Activated T-cell treated with anti-CD3 and anti-CD28 coated beads for 4 hours (primary cell): ENCODE measurements at places on chromosomes 16 and 17.

DNA sequence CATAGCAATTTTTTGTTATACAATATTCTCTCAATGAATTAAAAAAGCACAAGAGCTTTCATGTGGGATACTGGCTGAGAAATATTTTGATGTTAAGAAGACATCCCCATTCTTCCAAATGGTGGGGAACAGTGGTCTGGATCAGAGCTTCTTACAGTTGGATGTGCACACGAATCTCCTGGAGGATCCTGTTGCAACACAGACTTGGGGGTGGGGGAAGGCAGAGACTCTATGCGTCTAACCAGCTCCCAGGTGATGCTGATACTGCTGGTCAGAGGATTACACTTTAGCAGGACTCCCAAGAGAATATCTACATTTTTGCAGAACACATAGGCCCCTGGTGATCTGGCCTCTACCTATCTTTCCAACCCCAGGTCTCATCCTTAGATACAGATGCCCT is 108.3 kb downstream of the SPACA3 start:
- no peak for DNase-seq

- no peak for DNase-seq
Measured at GRCh38 chr16:73878611-73879010, 418.0 kb upstream of the PSMD7 start.

DNA sequence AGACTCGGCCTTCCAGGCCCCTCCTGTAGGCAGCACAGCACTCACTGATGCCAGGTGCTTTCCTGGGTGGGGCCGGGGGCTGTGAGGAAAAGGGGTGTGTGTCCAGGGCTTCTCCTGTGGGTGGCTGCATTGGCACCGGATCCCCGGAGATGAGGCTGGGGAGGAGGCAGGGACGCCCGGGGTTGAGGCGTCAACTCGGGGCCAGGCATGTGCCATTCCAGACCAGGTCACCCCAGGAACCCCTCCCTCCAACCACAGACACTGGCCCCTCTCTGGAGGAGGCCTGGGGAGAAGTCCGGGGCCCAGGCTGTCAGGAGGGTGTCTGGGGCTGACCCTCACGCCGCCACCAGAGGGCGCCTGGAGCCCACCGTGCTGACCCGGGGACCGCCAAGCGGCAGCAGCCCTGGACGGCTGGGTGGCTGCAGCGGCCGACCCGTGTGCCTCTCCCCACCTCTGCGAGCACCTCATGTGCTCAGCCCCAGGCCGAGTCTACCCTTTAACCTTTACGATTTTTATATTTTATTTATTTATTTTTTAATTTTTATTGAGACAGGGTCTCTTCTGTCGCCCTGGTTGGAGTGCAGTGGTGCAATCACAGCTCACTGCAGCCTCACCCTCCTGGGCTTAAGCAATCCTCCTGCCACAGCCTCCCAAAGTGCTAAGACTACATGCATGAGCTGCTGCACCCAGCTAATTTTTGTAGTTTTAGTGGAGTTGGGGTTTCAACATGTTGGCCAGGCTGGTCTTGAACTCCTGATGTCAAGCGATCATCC is 3.2 kb upstream of the METRN start:
- DNase-seq = peak; percentile 67

GRCh38 chr16:48556913-48557351 is 53.0 kb downstream of the N4BP1 start:
- DNase-seq = peak; percentile 21

GRCh38 chr17:4032738-4033137 is 68.5 kb upstream of the ATP2A3 start:
- DNase-seq = no peak

- no peak for DNase-seq
Measured at GRCh38 chr17:30244853-30245385, 9.4 kb upstream of the SLC6A4 start.

DNA sequence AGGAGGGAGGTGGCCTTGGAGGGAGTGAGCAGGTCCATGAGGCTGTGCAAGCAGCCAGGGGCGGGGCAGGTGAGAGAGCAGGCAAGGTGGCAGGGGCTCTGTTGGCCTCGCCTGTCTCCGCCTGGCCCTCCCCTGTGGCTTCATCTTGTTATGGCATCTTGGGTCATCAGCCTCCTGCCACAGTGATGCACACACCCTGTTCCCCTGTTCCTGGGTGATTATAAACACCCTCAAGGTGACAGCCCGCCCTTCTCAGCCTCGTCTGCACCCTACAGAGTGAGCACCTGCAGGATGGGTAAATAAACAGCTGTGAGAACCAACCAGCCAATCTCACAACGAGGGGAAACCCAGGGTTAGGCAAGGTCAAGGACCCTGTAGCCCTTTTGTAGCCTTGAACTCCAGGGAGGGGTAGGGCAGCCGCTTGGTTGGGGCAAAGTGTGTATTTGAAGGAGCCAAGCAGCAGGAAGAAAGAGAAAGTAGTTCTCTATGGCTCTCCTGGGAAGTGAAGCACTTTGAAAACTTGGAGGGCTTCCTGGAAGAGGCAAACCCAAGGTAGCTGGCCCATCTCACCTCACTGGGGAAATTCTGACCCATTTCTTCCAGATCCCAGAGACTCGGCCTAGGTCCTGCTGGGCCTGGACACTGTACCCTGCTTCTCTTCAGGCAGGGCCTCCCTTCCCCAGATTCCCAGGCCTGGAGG is 60.6 kb downstream of the NT5M start:
- DNase-seq = no peak

GRCh38 chr17:28443901-28444638 is 29.4 kb upstream of the SLC13A2 start:
- no peak for DNase-seq

GRCh38 chr17:4903051-4903818 is at the start of gene CHRNE:
CHRNE (minus strand) TSS chr17:4903098; CDS start chr17:4903063, 35 bp downstream.
- DNase-seq = peak; percentile 73

GRCh38 chr17:73430165-73430680 is 118.4 kb upstream of the CDC42EP4 start:
- DNase-seq = no peak

- DNase-seq = no peak
Measured at GRCh38 chr16:1407753-1408152, 6.8 kb downstream of the UNKL start.

DNA sequence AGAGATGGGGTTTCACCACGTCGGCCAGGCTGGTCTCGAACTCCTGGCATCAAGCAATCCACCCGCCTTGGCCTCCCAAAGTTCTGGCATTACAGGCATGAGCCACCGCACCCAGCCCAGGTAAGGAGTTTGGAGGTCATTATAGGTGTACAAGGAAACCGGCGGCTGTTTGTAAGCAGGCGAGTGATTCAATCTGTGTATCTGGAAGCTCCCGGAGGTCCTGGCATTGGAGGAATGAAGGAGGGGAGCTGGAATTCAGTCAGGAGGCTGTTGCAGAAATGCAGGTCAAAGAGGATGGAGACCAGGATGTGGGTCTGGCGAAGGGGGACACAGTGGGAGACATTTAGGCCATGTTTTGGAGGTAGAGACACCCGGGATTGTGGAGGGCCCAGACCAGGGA is 18.8 kb downstream of the CDC42EP4 start:
- DNase-seq = no peak

DNA sequence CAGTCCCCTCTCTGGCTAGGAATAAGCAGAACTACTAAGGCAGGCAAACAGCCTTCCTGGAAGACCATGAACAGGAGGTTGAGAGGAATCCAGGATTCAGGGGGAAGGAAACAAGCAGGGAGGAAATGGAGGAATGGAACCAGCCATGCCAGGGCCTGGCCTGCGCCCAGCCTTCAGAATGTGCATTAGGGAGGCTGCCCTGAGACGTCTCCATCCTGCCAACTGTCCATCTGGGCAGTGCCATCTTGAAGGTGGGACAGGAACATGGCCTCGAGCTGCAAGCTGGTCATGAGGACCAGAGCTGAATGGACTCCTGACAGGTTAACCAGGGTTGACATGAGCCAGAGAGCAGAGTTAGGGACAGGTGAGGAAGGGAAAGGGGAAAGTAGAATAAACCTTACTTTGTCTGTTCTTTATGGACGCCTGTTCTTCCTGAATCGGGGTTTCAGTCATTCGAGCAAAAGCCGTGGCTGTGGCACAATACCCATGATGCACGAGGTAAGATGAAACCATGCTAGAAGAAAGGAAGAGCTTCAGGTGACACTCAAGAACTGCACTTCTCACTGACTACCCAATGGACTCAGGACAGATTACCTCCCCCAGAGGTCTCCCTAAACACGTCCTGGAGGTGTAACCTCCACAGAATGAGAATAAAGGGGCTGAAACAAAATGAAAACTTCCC is 12.1 kb upstream of the GFOD2 start:
- DNase-seq = no peak

GRCh38 chr17:77146882-77147281 is 6.1 kb downstream of the SEC14L1 start:
- DNase-seq = no peak

DNA sequence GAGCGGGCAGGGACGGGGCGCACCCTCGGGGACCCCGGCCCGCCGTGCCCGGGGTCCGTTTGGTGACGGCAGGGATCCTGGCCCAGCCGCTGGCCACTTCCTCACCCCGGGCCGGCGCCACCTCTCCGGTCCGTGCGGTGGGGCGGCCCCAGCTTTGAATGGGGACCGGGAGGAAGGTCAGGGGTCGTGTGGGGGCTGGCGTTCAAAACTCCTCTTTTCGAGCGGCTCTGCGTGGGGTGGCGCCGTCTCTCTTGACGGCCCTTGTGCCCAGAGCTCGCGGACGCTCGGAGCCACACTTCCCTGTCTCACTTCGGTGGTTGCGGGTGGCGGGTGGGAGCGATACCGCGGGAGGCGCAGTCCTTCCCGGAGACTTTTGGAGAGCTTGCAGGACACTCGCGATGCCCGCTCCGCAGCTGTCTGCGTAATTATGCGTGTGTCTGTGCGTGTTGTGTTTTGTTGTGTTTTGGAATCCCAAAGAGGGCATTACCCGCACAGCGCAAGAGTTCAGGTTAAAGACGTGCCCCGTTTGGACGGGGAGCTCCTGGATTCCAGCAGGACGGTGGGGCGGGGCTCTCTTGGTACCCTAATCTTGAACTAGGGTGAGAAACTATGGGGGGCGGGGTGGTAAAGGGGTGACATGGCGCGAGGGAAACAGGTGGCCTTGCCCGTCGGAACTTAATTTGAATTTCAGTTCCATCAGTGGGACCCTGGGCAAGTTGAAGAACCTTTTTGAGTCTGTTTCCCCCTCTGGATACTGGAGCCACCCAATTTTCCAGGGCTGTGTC is 637 bp downstream of the PLCG2 start:
- DNase-seq = no peak

- no peak for DNase-seq
Measured at GRCh38 chr17:82679586-82680465, 18.7 kb downstream of the RAB40B start.

- DNase-seq = no peak
Measured at GRCh38 chr16:11658896-11659708, 9.2 kb upstream of the SNN start.

DNA sequence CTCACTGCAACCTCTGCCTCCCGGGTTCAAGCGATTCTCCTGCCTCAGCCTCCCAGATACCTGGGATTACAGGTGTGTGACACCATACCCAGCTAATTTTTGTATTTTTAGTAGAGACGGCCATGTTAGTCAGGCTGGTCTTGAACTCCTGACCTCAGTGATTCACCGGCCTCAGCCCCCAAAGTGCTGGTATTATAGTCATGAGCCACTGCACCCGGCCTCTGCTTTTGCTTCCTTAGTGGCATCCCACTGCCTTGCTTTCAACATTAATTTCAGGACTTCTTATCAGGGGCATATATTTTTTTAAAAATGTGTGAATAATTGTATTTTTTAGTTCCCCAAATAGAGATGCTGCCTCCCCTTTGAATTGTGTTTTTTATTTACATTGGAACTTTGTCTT is 98.8 kb downstream of the SYCE1L start:
- no peak for DNase-seq

- no peak for DNase-seq
Measured at GRCh38 chr17:4142107-4142900, 526 bp downstream of the ZZEF1 start.

GRCh38 chr17:3043737-3044365 is 19.6 kb downstream of the OR1D5 start:
- DNase-seq = no peak

DNA sequence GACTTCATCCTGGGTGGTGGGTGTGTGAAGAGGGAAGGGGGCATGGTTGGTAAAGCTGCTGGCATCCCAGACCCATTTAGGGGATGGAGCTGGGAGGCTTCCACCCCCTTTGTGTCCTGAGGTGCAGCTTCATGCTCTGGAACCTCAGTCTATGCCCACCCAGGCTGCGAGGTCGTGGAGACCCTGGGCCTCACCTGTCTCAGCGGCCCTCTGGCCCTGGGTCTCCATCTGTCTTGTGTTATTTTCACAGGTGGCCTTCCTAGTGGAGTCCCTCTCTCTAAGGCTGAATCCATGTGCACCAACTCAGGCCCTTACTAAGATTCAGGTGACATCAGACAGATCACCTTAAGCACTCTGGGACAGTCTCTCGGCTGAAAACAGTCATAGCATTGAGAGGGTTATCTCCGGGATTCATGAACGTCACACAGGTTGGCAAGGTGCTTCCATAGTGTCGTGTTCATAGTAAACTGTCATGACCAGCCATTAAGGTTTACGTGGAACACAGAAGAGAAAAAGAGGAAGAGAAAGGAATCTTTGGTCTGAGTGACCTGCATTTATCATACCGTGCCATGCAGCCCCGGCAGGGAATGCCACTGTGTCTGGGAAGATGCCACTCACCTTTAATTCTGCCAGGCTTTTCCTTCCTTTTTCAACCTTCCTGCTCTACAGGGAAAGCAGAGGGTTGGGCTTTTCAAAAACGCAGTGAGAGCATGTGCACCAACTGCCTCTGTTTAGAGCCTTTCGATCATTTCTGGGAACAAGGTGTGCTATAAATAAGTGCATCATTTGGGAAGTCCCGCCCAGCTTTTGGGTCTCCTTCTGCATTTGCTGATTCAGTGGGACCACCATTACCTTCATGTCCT is 4.5 kb upstream of the FOXL1 start:
- no peak for DNase-seq

GRCh38 chr16:68848786-68849185 is 5.5 kb downstream of the TANGO6 start:
- no peak for DNase-seq

DNA sequence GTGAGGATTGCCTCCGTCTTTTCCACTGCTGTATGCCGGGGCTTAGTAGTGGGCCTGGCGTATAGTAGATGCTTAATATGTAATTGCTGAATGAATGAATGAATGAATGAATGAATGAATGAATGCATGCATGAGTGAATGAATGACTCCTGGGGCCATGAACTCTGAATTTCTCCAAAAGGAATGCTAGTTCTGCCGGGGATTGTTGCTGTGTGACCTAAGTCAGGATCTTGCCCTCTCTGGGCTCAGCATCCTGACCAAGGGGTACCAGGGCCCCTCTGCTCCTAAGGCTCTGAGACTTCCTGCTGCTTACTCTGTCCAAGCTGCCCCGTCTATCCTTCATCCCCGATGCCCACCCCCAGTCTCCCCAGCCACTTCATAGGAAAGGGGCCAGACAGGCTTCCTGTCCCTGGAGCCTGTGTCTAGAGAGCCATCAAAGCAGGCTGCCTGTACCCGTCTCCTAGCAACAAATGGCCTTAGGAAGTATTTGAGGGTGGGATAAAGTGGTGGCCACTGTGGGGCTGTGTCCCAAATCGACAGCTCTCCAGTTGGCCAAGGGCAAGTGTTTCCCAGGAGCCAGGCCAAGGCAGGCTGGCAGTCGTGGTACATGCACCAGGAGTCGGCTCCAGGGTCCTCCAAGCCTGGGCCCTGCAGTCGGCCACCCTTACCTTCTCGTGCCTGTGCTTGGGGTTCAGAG is 11.6 kb upstream of the MPRIP start:
- DNase-seq = no peak

GRCh38 chr17:1766382-1767135 is 4.7 kb downstream of the SERPINF1 start:
- no peak for DNase-seq
